ENCODE measurements at places on chromosomes 5 and 9.

DNA sequence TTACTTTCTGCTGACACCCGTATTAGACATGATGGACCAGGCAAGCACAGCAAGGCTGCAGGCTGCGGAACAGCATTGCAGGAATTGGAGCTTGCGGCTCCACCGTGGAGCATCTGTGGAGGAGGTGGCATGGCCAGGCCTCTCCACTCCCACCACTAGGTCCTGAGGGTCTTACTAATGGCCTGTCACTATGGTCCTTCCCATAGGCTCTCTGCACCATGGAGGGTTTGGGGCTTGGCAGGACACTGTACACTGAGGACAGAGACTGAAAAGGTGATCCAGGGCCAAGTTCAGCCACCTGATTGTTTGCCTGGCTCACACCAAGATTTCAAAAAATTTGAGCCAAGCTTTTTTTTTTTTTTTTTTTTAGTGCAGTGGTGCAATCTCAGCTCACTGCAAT lies 14.3 kb upstream of the ZBTB43 start:
- no peak for DNase-seq

GRCh38 chr5:7053528-7054209 lies 340.4 kb downstream of the TENT4A start:
- DNase-seq = no peak

DNA sequence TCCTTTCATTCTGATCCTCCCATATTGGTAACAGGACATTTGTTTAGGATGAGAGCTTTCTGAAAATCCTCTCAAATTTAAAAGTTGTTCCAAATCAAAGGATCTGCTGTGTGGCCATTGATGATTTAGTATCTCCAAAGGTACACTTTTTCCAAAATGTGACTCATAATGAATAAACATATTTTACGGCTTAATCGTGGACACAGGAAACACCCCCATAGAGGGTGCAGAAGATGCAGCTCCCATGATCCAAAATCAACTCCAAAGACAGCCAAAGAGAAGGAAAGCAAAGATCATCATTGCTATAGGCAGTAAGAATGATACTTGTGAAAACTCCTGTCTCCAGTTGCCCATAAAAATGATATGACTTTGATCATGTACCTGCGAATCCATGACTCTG lies 239.7 kb downstream of the PIK3R1 start:
- DNase-seq = no peak

DNA sequence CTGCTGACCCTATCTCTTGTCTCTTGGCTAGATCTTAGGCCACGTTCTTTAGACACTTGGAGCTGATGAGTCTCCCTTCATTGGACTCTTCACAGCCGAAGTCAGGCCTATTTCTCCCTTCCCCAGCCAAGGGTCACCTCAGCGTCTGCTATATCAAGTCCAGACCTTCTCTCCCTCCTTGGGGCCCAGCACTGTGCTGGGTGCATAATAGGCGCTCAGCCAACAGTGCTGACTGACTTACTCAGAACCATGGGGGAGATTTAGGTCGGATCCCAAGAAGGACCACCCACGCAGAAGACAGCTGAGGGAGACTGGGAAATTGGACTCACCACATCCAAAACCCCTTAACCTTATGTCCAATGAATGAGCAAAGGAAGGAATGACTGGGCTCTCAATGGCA lies 5.6 kb upstream of the AMBP start:
- no peak for DNase-seq

DNA sequence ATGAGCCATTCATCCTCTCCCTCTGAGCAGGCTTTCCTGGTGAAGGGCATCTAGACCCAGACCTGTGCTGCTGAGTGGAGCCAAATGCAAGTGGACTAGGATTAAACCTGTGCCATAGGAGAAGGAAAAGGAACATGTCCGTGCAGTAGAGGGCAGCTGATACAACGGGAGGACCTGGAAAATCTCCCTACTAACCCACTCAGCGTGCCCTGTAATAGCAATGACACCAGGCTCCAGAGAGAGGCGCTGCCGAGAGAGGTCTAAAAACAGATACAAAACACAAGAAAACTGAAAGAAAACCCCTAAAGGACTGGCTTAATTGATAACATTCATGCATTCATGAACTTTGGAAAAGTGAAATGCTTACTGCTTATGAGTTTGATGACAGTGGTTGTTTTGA lies 60.8 kb downstream of the PFDN1 start:
- DNase-seq = no peak

GRCh38 chr5:41598011-41598410 lies 87.6 kb upstream of the PLCXD3 start:
- no peak for DNase-seq

DNA sequence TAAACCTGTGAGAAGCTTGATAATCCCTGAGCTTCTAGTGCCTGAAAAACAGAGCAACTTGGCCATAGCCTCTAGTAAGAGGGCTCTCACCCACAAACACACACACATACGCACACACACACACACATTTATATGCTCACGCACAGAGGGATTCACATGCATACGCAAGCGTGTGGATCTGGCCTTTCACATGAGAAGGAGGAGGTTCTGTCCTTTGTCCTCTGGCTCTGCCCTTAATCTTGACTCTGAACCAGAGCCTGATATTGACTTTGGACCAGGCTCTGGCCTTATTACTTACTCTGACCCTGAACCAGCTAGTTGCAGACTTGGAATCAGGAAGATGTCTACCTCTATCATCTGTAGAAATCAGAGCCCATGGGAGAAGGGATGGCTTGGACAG lies 10.0 kb upstream of the P4HA2 start:
- no peak for DNase-seq

DNA sequence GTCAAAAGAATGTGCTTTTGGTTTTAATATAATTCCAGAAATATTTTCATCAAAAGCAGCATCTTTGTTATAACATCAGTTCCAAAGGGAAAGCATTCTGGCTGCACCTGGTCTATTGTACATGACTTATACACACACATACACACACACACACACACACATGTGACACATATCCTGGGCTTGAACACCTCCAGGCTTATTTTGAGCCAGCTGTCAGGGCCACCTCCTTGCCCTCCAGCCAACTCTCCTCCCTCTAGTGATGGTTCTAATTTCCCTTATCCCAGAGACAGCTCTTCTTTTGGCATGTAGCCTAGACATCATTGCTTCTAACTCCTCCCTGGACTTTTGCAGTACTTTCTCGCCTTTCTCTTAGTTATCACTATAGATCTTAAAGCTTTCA lies 115.0 kb downstream of the PIK3R1 start:
- DNase-seq = no peak

GRCh38 chr5:179901462-179901861 lies 6.2 kb downstream of the TBC1D9B start:
- no peak for DNase-seq

DNA sequence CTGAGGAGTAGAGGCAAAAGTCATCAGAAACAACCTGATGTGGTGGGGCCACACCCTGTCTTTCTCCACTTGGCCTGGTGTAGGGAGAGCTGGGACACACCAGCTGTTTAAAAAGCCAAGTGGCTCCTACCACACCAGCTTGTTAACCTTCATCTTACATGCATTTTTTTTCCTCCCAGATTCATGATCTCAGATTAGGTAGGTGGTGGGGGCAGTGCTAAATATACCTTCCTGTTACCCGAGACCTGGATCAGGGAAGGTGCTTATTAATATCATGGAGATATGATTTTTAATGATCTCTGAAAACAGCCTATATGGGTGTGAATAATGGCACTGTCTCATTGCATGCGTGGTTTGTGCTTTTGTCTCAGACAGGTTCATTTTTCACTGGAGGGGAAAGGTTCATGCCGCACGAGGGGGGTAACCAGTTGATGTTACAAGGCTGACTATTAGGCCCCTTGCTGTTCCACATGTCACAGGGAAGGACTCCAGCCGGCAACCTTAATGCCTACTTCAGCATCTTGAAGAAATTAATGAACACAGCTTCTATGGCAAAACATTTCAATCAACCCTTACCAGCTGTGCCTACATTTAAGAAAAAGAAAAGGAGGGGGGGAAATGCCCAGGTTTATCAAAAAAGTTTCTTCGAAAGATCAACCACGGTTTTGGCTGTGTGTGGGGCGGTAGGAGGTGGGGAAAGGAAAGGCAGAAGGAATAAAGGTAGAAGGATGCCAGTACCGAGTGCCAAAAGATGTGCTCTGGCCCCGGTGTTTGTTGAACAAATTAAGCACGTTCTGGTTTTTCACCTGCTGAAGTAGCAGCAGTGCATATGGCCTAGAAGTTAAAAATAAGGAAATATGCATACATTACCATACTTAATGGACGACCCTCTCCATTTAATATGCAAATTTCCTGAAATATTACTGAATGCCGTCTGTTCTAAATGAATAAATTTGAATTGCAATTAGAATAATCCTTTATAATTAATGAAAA lies 185.4 kb downstream of the EBF1 start:
- DNase-seq = no peak

- DNase-seq = no peak
Observed at GRCh38 chr9:3863686-3864085, 337.9 kb upstream of the RFX3 start.

GRCh38 chr5:160455600-160455999 lies 33.9 kb downstream of the PTTG1 start:
- DNase-seq = no peak

DNA sequence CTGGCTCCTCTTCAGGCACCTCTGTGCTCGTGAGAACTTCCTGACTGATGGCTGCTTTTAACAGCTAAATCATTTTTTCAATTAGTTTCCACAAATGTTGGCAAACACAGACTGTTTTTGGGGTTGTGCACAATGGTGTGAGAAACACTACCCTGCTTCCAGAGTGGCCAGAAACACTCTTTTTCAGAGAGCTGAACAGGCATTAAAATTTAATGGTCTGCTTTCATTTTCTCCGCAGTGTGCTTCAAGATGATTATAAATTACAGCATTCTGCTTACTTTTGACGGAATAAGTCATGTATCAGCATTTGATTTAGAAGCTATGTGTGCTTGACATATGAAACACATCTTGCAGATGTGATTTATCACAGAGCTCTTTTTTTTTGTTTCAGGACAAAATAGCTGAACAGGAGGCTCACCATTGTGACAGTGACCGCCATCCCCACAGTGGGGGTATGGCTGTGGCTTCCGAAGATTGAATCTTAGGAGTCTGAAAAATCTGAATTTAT lies 454.5 kb upstream of the ZNF608 start:
- no peak for DNase-seq

GRCh38 chr5:140632366-140633020 lies 482 bp downstream of the CD14 start:
- peak; percentile 33 for DNase-seq

- no peak for DNase-seq
Observed at GRCh38 chr9:73684601-73685000, 532.9 kb downstream of the ANXA1 start.

GRCh38 chr5:38135486-38136039 lies 122.8 kb upstream of the EGFLAM start:
- DNase-seq = no peak

DNA sequence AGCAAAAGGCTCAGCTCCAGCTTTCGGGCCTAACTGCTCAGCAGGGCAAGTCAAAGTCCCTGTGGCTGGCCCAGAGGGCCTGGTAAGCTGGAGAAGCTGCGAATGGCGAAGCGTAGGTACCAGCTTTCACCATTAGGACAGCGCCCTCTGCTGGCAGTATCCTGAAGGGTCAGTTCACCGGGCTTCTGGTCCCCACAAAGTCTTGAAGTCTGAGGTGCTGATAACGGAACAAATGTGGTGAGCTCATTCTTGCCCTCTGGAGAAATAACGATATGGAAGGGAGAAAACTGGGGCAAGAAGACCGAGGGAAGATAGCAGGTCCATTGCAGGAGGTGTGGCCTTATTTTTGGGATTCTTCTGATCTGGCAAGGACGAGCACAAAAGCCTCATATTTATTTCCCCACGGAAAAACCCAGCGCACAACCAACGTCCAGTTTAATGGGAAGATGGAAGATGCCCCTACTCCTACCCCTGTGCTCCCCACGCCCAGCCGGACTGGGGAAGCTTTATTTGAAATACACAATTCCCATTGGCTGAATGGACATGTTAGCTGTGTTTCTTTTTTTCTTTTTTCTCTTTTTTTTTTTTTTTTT lies 7.2 kb downstream of the SOWAHA start:
- DNase-seq = peak; percentile 88

- DNase-seq = no peak
Observed at GRCh38 chr5:153400931-153401330, 89.5 kb upstream of the GRIA1 start.

- DNase-seq = no peak
Observed at GRCh38 chr5:16853518-16853917, 82.6 kb downstream of the MYO10 start.

GRCh38 chr9:104961701-104962359 lies 33.9 kb upstream of the ABCA1 start:
- DNase-seq = no peak

DNA sequence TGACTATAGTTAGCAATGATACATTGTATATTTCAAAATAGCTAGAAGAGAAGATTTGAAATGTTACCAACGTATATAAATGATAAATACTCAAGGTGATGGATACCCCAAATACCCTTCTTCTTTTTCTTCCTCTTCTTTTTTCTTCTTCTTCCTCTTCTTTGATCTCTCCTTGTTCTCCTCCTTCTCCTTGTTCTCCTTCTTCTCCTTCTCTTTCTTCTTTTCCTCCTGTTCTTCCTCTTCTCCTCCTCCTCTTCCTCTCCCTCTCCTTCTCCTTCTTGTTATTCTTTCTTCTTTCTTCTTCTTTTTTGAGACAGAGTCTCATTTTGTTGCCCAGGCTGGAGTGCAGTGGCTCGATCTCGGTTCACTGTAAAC lies 616 bp upstream of the SPEF2 start:
- no peak for DNase-seq

DNA sequence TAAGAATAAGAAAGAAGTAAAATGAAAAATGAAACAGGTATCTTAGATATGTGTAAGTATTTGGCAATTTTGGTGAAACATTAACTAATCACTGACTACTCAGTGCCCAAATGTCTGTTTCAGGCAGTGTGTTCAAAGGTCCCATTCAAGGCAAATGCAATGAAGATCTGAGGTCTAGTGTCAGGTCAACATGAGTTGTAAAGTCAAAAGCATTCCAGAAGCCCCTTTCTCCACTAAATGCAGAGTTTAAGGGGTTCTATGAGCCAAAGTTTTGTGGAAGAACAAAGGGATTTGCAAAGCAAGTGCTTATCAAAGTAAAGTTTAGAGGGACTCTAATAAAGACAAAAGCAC lies 71.0 kb upstream of the GPBP1 start:
- DNase-seq = no peak

DNA sequence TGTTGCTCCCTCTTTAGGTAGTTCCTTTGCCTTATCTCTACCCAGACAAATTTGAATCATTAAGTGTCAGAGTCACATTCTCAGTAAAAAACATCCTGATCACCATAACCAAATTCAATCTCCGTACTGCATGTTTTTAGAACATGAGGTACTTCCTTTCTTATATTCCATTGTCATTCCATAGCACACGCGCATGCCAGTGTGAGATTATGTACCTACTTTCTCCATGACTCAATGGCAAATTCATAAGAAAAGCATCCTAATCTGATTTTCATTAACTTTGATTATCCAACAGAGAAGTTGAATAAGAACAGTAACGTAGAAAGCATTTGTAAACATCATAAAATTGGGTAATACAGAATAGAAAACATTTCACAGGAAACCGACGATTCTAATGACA lies 1118.6 kb upstream of the CDH9 start:
- DNase-seq = no peak

- DNase-seq = no peak
Observed at GRCh38 chr5:88238732-88239131, 29.9 kb downstream of the TMEM161B start.

- no peak for DNase-seq
Observed at GRCh38 chr9:133773889-133774655, 35.9 kb upstream of the SARDH start.
